ENCODE measurements at places on chromosomes 4 and X. TPM values are rescaled to one million over a fixed set of nuclear protein-coding genes. Genes with fewer than 3 reads are reported as not detected.

GRCh38 chrX:24168807-24169206 is 19.3 kb downstream of the ZFX start:
- no peak for DNase-seq
- no peak overlapping the region for H3K27ac ChIP-seq
- H3K27me3 ChIP-seq = no peaks in the 10 kb centered on the region

GRCh38 chr4:176274441-176274840 is 5.4 kb upstream of the ASB5 start:
- no peak overlapping the region for H3K27ac ChIP-seq
- DNase-seq = no peak
- H3K4me3 ChIP-seq = no peak overlapping the region
- no peaks in the 10 kb centered on the region for H3K36me3 ChIP-seq

- no peak overlapping the region for H3K4me3 ChIP-seq
- no peaks in the 10 kb centered on the region for H3K27me3 ChIP-seq
- no peaks in the 10 kb centered on the region for H3K4me1 ChIP-seq
- DNase-seq = no peak
Observed at GRCh38 chr4:121706595-121707021, 9.8 kb upstream of the ANXA5 start.

The KANTR gene
- 18.7 TPM for total RNA-seq

DNA sequence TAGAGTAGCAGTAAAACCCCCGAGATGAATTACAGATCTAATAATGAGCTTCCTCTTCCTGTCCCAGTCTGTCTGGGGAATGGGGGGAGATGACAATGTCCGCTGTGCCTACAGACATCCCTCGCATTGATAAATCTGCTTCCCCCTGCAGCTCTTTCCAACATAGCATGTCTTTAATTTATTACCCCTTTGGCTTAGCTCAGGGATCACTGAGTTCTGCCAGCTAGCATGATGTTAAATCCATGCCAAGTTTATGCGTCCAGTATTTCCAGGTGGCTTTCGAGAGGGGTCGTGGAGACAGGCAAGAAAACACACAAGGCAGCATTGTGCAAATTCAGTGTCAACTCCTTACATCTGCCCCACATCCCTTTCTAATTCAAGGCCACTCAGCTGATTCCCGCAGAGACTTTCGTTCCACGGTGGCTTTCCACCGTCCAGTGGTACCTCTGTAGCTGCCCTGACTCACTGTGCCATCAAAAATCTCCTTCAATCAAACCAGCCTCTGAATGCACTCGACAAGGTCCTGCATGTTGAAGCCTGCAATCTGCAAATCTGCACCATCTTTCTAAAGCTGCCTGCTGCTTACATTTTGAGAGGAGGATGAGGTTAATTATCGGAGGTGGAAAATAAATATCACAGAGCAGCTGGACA is 75.1 kb downstream of the MXRA5 start:
- no peaks in the 10 kb centered on the region for H3K4me1 ChIP-seq
- no peaks in the 10 kb centered on the region for H3K36me3 ChIP-seq
- DNase-seq = no peak
- no peaks in the 10 kb centered on the region for H3K27me3 ChIP-seq
- H3K27ac ChIP-seq = no peak overlapping the region

DNA sequence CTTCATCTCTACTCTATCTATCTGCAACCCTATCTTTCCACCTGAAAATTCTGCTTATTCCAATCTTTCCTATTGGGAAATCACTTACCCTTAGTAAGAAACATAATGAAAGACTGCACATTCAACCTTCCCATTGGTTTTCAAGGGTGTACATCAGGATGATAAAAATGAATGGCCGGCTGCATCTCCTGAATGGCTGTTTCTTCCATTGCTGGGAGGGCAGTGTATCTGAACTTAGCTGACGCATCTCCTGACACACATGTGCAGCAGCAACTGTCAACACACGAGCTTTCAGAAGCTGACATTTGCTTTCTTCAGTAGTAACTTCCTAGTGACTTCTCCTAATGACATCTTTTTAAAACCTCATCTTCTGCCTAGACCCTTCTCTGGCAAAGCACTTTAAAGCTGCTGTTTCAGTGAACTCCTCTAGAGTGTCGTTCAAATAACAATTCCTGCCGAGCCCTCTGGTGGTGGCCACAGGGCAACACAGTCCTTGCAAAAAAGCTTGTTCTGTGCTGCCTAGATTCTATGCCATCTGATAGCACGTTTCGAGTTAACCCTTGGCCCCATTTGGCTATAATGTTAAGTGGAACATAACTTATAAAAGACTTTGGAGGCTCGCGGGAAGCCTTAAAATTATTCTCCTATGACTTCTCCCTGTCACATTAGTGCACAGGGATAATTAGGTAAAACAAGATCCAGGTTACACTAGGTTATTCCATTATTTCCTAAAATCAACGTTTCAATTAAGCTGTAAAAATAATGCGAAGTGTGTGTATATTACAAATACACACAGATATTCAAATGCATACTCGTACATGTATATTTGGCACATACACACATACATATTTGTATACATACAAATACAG is 2340.7 kb downstream of the PCDH7 start:
- no peak overlapping the region for H3K4me3 ChIP-seq
- H3K36me3 ChIP-seq = no peaks in the 10 kb centered on the region
- DNase-seq = no peak
- H3K27me3 ChIP-seq = no peaks in the 10 kb centered on the region

DNA sequence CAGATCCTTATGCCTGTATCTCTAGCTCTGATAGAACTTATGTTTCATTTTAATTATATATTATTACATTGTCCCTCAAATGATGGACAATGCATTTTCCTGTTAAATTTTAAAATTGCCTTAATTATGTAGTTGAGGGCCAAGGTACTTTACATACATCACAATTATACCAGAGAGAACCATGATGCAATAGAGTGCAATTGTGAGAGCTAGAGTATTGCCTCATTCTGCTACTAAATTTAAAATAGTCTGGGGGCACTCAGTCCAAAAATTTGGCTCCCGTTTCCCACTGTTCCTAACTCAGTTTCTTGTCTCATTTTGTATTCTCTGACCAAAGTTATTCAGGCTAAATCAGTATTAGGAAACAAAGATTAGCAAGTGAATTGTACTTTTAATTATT is 378.5 kb upstream of the ZFP42 start:
- H3K4me1 ChIP-seq = no peaks in the 10 kb centered on the region
- no peaks in the 10 kb centered on the region for H3K36me3 ChIP-seq
- DNase-seq = no peak
- no peaks in the 10 kb centered on the region for H3K27me3 ChIP-seq
- H3K27ac ChIP-seq = no peak overlapping the region

GRCh38 chrX:155967653-155968325 is 29.7 kb upstream of the IL9R start:
- H3K36me3 ChIP-seq = no peaks in the 10 kb centered on the region
- no peak overlapping the region for H3K4me3 ChIP-seq
- no peak for DNase-seq
- H3K27ac ChIP-seq = no peak overlapping the region
- no peaks in the 10 kb centered on the region for H3K27me3 ChIP-seq

DNA sequence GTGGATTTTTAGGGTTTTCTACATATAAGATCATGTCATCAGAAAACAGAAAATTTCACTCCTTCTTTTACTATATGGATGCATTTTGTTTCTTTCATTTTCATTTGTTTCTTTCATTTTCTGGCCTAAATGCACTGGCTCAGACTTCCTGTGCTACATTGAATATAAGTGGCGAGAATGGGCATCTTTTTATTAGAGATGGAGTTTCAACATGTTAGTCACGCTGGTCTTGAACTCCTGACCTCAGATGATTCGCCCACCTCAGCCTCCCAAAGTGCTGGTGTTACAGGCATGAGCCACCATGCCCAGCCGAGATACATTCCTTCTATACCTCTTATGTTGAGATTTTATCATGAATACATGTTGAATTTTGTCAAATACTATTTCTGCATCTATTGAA is 61.8 kb downstream of the BRWD3 start:
- no peak for DNase-seq
- H3K27ac ChIP-seq = no peak overlapping the region
- no peaks in the 10 kb centered on the region for H3K4me1 ChIP-seq
- no peaks in the 10 kb centered on the region for H3K27me3 ChIP-seq
- no peaks in the 10 kb centered on the region for H3K36me3 ChIP-seq
- no peak overlapping the region for H3K4me3 ChIP-seq

The HSFX1 gene
- 3.0 TPM for total RNA-seq

- no peak for DNase-seq
- peaks cover 1% of the 10 kb centered on the region for H3K4me1 ChIP-seq
- no peaks in the 10 kb centered on the region for H3K27me3 ChIP-seq
- H3K4me3 ChIP-seq = no peak overlapping the region
Observed at GRCh38 chr4:82842593-82842992, 44.0 kb upstream of the SCD5 start.

- no peak overlapping the region for H3K4me3 ChIP-seq
- no peaks in the 10 kb centered on the region for H3K4me1 ChIP-seq
- no peak for DNase-seq
- H3K27ac ChIP-seq = no peak overlapping the region
Observed at GRCh38 chrX:103794119-103794518, 17.5 kb downstream of the PLP1 start.

GRCh38 chrX:118211891-118212816 is 95.5 kb upstream of the KLHL13 start:
- no peak for DNase-seq
- H3K27me3 ChIP-seq = no peaks in the 10 kb centered on the region
- no peaks in the 10 kb centered on the region for H3K4me1 ChIP-seq
- H3K36me3 ChIP-seq = no peaks in the 10 kb centered on the region

DNA sequence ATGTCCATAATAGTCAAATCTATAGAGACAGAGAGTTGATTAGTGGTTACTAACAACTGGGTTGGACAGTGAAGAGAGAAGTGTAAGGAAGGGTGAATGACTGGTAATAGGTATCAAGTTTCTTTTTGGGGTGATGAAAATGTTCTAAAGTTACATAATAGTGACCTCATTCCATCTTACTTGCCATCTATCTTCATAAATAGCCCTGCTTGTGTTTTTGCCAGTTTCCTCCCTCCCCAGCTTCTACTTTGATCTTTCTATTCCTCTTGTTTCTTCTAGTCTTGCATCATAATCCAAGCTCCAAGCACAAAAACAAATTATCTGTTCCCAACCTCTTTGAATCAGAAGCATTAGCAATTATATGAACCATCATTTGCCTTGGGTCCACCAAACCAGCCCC is 40.2 kb upstream of the TET2 start:
- H3K27ac ChIP-seq = no peak overlapping the region
- no peaks in the 10 kb centered on the region for H3K4me1 ChIP-seq
- no peaks in the 10 kb centered on the region for H3K36me3 ChIP-seq
- peak; percentile 13 for DNase-seq

DNA sequence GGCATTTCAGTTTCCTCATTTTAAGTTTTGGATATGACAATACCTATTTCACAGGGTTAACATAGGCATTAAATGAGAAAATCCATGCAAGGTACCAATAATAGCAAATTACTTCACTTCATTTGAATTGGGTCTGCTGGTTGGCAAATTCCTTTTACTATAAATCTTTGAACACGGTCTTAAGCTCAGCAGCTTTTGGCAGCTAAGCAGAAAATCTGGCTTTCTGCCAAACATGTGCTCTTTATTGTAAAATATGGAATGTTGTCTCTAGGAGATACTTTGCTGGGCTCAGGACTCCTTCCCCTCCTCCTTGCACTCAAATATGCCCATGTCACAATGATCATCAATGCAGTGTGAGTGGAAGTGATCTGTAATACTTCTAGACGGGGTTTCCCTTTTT is 16.8 kb upstream of the DMP1 start:
- H3K4me1 ChIP-seq = peaks cover 2% of the 10 kb centered on the region
- no peaks in the 10 kb centered on the region for H3K27me3 ChIP-seq
- no peak overlapping the region for H3K4me3 ChIP-seq

DNA sequence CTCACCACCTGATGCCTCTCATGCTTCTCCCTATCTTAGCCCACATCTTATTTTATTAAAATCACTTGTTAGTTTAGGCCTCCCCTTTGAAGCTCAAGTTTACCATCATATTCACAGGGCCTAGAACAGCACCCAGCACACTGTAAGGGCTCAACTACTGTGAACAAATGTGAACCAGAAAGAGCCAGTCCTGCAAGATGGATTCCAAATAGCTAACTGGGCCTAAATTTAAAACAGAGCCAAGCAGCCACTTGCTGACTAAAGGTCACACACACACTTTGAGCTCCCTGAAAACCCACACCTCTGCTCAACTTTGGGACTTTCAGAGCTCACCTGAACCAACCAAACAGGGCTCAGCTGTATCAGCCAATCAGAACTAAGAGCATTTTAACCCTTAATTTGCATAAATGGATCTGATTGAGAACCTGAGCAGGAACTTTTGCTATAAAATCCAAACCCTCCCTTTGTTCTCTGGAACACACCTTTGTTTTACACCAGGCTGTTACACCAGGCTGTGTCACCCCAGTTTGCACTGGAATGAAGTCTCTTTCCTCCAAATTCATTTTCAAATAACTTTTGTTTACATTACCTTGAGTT is 62.1 kb upstream of the EXOC1L start:
- H3K27me3 ChIP-seq = no peaks in the 10 kb centered on the region
- H3K4me3 ChIP-seq = no peak overlapping the region
- H3K36me3 ChIP-seq = no peaks in the 10 kb centered on the region
- H3K27ac ChIP-seq = no peak overlapping the region
- no peak for DNase-seq

The ADRA2C gene
- 0.35 TPM for total RNA-seq

DNA sequence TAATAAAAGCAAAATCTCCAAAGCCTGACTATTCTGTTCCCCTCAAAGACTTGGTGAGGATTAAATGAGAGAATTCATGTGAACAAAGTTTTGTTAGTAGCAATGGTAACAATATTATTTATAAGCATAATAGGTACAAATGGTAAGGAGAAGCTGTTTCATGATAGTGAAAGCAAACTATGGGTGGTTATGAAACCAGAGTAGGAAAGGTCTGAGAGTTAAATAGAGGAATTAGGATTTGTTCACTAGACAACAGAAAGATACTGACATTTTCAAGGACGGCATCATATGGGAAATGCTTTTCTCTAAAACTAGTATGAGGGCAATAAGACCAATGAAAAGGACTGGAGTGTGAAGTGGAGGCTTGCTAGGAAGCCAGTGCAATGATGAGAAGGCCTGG is 128.6 kb upstream of the FTHL17 start:
- H3K36me3 ChIP-seq = no peaks in the 10 kb centered on the region
- H3K4me1 ChIP-seq = no peaks in the 10 kb centered on the region
- no peak for DNase-seq
- no peak overlapping the region for H3K27ac ChIP-seq
- H3K27me3 ChIP-seq = no peaks in the 10 kb centered on the region
- H3K4me3 ChIP-seq = no peak overlapping the region

The APELA gene
- not detected for total RNA-seq

All from ovary (tissue), 10 donors.